ENCODE measurements at places on chromosomes 6 and 20.

DNA sequence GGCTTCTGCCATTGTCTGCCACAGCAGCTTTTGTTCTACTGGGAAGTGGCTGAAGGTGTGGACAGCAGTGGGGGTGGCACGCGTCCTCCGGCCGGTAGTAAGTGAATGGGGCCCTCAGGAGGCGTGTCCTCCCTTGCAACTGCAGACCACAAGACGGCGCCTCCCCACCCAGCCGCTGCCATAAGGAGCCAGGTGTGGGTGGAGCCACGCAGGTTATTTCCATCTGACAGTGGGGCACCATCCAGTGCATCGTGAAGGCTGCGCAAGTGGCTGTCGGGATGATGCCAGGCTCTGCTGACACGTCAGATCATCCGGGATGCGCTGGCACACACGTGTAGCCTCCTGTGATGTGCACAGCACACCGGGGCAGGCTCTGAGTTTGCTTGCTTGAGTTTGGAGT lies 379.7 kb downstream of the CDH4 start:
- DNase-seq = no peak

- DNase-seq = no peak
Observed at GRCh38 chr6:97114645-97115044, 168.4 kb downstream of the MMS22L start.

DNA sequence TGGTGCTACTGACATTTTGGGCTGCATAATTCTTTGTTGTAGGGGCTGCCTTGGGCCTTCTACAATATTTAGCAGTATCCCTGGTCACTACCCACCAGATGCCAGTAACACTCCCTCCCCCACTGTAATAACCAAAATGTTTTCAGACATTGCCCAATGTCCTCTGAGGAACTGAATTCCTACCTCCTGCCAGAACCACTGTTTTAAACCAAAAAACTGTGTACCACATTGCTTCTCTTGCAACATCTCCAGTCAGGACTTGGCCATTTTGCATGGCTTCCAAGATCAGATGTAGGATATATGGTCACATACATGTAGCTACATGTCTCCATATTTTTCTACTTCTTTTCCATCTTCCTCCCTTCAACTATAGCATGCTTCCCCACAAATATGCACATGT lies 97.4 kb upstream of the IFNGR1 start:
- no peak for DNase-seq

GRCh38 chr6:71228461-71229041 lies 60.1 kb upstream of the OGFRL1 start:
- no peak for DNase-seq

DNA sequence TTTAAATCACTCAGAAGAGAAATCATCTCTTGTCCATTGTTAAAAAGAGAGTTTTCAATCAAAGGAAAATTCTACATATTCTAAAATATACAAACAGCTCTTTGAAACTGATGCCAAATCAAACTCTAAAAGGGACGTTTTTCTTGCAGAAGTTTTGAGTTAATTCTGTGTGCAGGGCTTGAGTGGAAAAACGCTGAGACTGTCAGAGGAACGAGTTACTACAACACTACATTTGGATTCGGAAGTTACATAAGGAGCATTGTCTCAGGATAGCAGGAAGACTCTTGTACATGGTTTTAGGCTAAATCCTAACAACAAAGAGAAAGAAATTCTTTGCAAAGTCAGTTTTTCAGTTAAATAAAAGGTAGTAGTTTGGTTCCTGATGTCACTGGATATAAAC lies 155.7 kb upstream of the SUPT3H start:
- DNase-seq = no peak

DNA sequence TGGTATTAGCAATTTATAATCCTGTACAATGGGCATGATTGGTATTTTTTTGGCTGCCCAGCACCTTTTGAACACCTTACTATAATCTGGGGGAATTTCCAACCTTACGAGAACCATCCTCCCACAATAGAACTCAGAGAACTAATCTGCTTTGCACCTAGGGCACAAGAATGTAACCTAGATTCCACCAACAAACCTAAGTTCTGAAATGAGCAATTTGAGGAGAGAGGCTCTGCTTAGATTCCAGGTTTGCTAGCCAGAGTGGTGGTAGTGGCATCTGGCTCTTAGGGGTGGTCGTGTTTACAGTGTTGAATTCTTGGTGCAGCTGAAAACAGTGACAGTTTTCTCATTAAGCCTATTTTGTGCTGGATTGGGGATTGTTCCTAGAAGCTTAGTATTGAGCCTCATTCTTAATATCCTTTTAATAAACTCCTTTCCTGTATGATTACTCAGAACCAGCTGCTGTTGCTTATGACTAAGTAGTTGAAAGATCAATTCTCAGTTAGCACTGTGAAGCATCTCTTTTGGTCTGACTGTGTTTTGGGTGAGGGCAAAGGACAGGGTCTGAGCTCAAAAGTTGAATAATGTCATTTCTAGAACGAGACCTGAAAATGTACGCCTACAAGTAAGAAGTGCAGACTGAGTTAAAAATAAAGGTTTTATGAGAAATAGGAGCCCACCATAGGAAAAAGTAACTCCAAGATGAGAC lies 385.6 kb downstream of the CDKAL1 start:
- no peak for DNase-seq

DNA sequence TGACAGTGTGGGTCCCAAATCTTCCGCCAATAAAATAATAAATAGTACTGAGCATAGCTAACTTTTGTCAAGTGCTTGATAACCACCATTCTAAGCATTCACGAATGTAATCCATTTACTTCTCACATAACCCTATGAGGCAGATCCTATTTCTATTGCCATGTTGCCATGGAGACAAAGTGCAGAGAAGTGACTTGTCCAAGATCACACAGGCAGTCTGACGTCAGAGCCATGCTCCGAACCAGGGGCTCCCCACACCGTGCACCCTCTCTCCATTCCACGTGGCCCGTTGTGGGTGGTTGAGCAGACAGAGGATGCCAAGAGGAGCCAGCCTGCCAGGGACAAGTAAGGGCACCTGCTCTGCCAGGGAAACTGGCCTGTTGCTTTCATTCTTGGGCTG lies 38.9 kb downstream of the CDH22 start:
- no peak for DNase-seq

- DNase-seq = no peak
Observed at GRCh38 chr20:21125072-21125848, 622 bp upstream of the KIZ start.

GRCh38 chr6:489762-490161 lies 98.2 kb downstream of the IRF4 start:
- DNase-seq = no peak

DNA sequence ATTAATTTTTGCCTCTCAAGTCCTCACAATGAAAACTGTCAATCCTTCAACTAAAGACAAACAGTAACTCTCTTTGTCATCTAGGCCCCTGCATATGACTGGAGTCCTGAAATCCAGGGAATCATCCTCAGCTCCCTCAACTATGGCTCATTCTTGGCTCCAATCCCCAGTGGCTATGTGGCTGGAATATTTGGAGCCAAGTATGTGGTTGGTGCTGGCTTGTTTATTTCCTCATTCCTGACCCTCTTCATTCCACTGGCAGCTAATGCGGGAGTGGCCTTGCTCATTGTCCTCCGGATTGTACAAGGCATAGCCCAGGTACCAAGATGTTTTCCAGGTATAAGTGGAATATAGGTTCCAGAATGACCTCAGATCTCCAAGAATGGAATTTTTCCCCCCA lies 15.4 kb downstream of the SLC17A4 start:
- DNase-seq = no peak

DNA sequence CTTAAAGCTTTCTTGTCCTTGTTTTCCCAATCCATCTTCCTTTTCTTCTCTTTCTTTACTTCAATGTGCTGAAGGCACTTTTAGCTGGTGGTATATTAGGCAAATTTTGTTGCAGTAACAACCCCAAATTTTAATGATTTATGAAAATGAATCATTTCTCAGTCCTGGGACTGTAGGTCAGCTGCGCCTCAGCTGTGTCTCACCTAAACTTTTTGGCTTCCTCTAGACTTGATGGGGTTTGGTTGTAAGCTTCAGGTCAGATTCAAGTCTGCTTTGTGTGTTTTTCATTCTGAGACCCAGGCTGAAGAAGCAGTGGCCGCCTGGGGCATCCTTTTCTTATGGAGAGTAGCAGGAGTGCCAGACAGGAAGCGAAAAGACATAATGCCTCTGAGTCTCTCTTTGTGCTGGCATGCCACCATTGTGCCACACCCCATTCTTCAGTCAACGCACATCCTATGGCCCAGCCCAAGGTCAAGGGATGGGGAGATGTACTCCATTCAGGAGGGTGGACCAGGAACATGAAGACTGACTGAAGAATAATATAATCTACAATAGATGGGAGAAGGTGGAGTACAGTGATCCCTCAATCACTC lies 28.9 kb upstream of the CD83 start:
- DNase-seq = no peak

- no peak for DNase-seq
Observed at GRCh38 chr6:168381726-168382458, 59.1 kb upstream of the SMOC2 start.

- DNase-seq = no peak
Observed at GRCh38 chr6:17580518-17581048, 19.5 kb upstream of the FAM8A1 start.

GRCh38 chr6:87869064-87869905 lies 167.3 kb upstream of the AKIRIN2 start:
- no peak for DNase-seq

- peak; percentile 1 for DNase-seq
Observed at GRCh38 chr6:70651326-70651905, 16.3 kb upstream of the SMAP1 start.

- DNase-seq = no peak
Observed at GRCh38 chr20:26324177-26324576, 627.5 kb upstream of the ZNF337 start.

DNA sequence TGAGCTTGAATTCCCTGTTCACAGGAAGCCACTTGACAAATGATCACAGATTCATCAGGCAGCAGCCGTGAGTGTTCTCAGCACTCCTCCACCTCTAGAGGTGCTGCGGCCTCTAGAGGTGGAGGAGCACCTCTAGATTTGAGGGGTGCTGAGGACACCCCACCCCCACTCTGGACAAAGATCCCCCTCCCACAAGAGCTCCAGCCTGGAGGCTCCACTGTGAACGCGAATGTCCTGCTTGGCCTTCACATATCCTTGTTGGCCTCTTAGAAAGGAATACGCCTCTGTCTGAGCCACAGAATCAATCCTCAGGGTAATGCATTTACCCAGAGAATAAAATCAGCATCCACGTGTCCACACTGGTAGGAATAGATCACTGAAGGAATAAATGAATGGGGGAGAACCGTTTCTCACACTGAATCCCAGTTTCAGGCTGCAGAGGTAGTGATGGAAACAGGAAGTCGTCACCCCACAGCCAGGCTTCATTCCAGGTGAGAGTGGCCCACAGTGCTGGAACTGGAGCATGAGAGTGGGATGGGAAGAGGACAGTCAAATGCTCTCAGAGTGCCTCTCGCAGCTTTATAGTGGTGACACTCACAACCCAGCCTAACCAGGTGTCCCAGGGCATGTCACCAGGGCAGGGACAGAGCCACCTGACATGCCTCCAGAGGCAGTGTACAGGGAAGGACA lies 16.6 kb downstream of the NPEPL1 start:
- no peak for DNase-seq

GRCh38 chr6:144581812-144582537 lies 296.8 kb downstream of the UTRN start:
- DNase-seq = no peak

DNA sequence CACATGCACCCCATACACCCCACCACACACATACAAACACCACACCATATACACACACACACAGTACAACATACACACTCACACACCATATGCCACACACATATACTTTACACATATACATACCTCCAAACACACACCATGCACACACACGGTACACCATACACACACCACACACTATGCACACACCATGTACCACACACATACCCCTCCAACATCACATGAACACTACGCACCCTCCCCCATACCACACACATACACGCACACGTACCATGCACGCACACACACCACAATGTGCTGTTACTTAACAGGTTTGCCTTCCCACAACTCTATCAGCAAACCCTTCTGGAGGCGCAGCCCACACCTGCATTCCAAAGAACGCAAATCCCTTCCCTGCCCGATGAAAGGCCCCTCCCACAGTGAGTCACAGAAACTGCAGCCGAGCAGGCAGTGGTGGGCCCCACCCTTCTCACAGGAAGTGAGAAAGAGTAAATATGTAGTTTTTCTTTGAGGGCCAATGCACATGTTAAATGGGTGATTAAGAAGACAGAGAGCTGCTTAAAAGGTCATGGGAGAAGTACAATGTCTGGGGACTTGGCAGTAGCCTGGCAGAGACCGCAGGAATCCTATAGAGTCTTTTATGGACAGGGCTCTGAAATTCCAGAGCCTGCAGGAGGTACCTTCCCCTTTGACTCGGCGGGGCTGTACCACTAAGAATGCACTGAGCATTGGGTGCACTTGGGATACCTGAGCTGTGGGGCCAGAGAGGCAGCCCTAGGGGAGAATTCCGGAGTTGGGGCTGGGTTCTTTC lies 34.1 kb upstream of the EZR start:
- DNase-seq = peak; percentile 49

GRCh38 chr20:17226410-17227218 lies at the start of gene PCSK2:
Gene PCSK2 (plus strand): TSS chr20:17227040. CDS start chr20:17227306, 266 bp downstream.
- no peak for DNase-seq

DNA sequence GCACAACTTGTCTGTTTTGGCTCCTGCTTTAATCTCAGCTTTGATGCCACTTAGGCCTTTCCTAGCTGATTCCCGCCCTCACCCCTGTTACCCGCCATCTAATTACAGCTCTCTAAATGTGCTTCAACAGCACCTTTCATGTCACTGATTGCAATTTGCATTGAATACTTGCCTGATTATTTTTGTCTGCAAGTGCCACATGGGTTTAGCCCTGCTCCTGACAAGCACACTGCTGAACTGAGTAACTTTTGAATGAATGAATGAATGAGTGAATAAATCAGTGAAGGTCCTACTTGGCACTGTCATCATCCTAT lies 591 bp upstream of the DCBLD1 start:
- DNase-seq = no peak

GRCh38 chr6:89853068-89853467 lies 23.4 kb downstream of the CASP8AP2 start:
- no peak for DNase-seq

- DNase-seq = peak; percentile 43
Observed at GRCh38 chr6:43171707-43172103, 636 bp downstream of the SRF start.

DNA sequence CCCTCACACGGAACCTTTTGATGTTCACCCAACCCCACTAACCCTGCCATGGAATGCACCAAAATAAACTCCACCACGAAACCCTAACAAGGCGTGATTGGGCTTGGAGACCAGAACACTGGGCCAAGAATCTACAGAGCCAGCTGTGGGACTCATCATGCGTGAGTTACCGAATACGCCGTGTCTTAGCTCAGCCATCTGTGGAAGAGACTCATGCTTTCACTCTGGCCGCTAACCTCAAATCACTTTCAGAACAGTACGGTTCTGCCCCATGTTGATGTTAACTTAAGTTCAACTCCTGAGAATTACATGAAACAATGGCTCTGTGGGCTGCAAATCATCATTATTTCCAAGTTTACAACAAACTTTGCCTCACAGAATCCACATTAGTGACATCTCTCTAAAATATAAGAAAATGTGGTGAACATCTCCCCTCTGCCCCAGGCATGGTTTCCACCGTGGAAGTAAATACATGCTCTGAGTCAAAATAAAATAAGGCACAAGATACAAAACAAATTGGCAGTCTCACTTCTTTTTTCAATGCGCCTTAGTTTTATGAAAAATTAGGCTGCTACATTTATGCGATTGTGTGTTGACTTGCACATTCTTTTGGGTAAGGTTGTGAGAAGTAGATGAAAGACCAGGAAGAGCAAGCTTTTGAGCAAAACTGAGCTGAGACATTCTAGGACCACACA lies 308.9 kb upstream of the EXOC2 start:
- DNase-seq = no peak
